ENCODE measurements at places on chromosomes 13 and 19.

- no peak for DNase-seq
These were observed 54.4 kb upstream of the RANBP3 start for GRCh38 chr19:6032381-6032780.

- DNase-seq = no peak
These were observed 277 bp downstream of the GIPC1 start for GRCh38 chr19:14495672-14496028.

DNA sequence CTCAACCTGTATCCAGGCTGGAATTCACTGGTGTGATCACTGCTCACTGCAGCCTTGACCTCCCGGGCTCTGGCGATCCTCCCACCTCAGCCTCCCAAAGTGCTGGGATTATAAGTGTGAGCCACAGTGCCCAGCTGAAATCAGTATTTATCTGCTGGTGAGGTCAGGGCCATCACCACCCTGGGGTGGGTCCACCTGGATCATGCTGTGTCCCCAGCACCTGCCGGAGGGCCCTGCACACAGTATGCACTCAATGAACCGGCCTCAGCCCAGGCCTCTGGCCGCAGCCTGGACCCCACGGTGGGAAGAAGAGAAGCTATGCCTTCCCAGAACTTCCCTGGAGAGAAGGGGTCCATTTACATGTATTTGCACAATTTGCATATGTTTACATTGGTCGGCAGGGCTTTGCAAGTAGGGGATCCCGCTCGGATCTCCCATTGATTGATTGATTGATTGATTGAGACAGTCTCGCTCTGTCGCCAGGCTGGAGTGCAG is 2.6 kb upstream of the SLC5A5 start:
- DNase-seq = no peak

DNA sequence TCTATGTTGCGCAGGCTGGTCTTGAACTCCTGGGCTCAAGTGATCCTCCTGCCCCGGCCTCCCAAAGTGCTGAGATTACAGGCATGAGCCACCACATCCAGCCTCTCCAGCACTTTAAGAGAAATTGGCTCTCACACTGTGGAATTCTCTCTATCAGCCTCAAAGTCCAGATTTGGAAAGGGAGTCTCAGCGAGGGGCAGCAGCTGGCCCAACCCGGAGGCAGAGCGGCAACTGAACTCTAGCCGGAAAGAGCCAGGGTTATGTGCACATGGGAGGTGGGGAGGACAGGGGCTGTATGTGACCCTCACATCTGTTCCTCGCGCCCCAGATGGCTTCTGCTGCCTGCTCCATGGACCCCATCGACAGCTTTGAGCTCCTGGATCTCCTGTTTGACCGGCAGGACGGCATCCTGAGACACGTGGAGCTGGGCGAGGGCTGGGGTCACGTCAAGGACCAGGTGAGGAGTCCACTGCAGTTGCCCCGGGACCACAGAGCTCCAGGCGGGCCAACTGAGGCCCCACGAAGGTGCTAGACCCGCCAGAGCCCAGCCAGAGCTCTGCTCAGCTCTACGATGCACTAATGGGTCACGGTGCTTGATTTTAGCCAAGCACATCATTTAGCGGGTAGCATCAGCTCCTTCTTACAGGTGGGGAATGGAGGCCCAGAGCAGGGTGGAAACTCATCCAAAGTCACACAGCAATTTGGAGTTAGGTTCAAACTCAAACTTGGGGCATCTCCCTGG is 1.3 kb downstream of the CREB3L3 start:
- no peak for DNase-seq

- DNase-seq = no peak
These were observed 7.1 kb downstream of the ZNF20 start for GRCh38 chr19:12133069-12133468.

- DNase-seq = no peak
These were observed 598.1 kb downstream of the UQCRFS1 start for GRCh38 chr19:28614634-28615545.

GRCh38 chr19:40147693-40148347 is 43.4 kb upstream of the MAP3K10 start:
- DNase-seq = peak; percentile 49

GRCh38 chr13:109009756-109010155 is 380.3 kb downstream of the MYO16 start:
- no peak for DNase-seq

DNA sequence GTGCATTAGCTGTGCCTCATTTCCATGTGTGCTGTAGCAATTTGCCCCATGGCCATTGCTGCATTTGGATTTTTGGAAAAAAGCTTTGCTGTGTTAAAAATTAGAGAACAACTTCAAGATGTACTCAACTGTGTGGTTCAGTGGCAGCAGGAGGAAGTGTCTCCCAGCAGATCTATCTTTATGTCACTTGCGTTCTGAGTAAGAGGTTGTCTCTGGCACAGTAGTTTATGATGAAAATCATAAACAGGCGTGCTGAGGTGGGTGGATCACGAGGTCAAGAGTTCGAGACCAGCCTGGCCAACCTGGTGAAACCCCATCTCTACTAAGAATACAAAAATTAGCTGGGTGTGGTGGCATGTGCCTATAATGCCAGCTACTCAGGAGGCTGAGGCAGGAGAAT is 29.0 kb upstream of the RNF17 start:
- DNase-seq = no peak

GRCh38 chr13:98537740-98538139 is 39.2 kb downstream of the STK24 start:
- DNase-seq = no peak

DNA sequence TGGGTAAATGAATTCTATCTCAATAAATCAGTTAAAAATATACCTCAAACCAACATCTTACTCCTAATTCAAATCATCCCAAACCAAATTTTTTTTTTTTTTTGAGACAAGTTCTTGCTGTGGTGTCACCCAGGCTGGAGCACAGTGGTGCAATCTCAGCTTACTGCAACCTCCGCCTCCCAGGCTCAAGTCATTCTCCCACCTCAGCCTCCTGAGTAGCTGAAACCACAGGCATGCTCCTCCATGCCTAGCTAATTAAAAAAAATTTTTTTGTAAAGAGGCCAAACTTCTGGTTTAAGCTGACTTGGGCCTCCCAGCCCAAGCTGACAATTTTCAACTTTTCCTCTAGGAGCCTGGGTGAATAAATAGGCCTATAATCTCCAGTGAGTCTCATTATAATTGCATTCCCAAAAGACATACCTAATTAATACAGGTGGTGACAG is 22.1 kb upstream of the OLFM2 start:
- DNase-seq = peak; percentile 82

Measured in brain microvascular endothelial cell (primary cell).